Kasumi-1 (cell line): ENCODE measurements at places on chromosomes 13 and 19.

- no peak for DNase-seq
Measured at GRCh38 chr19:5053661-5054060, 84.7 kb downstream of the KDM4B start.

DNA sequence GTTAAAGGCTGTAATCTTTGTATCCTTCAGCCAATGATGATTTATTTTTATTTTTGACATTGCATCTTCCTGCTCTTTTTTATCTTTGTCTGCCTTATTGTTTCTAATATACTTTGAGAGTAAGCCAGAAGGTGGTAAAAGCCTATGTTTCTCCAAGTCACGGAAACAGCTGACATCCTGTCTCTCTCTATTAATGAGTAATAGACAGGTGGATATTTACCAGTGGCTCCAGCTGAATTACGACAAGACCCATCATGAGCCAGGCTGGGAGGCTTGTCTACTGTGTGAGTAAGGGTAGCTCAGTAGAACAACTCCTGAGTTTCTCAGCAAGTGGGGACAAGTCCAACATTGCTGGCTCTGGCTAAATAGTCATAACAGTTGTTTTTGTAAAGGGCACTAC is 166.6 kb downstream of the NDFIP2 start:
- DNase-seq = no peak

DNA sequence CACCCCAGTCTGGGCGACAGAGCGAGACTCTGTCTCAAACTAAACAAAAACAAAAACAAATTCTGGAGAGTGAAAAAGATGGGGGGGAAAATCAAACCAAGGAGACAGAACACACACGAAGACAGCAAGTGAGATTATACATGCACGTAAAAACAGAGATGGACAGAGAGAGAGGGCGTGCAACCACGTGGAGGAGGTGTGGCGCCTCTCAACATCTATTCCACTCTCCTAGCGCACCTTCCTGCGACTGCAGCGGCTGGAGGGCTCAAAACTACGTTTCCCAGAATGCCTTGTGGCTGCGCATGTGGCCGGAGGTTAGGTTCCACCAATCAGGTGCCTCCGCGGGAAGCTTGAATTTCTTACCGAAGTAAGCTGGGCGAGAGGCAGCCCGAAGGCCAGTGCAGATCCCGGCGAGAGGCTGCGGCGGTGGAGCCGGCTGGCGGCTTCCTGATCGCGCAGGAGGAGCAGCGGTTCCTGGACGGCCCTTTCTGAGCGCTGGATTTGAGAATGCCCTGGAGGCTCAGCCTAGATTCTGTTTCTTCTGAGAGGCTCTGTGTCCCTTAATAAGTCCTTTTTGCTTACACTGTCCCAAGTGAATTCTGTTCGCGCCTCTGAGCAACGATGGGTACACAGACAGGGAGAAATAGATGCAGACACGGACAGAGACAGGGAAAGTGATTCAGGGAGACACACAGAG is 13.1 kb upstream of the NANOS2 start:
- DNase-seq = peak; percentile 63

DNA sequence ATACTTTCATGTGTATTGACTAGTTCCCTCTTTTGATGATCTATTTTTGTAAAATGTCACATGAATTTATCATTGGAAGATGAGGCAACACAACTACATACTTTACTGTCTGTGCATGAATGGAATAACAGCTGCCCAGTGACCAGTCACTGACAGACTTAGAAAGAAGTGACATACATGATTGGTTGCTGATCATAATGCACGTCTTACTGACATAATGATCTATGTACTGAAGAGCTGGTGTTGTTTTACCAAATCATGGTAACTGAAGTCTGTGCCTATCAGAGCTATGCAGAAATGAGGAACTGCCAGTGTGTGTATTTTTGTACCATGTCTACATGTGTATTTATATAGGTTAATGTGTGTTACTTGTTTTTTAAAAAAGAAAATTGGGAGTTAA is 26.5 kb downstream of the GPR18 start:
- peak; percentile 62 for DNase-seq

GRCh38 chr13:100323937-100324336 is 235.0 kb downstream of the PCCA start:
- DNase-seq = no peak

- no peak for DNase-seq
Measured at GRCh38 chr13:89763005-89763404, 1584.5 kb upstream of the MIR17HG start.

DNA sequence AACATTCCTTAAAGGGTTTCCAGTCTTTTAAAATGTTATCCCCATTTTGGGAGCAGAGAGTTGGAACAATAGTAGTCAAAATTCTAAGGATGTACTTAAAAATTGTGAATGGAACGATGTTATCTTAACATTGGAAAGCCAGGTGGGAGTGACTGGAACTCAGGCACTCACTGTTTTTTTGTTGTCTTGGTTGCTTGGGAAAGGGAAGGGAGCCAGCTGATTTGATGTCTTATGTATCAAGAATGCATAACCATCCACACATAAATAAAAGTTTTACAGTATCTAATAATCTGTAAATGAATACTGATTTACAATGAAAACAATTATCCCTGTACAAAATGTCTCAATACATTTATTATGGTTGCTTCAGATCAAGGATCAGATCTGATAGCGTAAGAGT is 88.7 kb downstream of the SLC10A2 start:
- DNase-seq = no peak

DNA sequence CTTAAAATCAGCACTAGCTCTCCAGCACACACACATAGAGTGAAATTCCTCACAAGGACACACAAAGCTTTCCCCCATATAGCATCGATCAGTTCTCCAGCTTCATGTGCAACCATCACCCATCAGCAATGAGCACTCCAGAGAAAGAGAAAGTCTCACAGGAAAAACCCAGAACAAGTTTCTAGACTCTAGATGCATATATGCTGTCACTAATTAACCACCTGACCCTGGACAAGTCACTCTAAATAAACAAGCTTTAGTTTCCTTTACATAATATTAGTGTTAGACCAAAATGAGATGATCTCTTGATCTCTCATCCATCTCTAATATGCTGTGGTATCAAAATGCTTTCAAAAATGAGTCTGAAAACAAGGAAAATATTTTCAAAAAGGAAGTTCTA is 81.2 kb downstream of the TBC1D4 start:
- DNase-seq = no peak

DNA sequence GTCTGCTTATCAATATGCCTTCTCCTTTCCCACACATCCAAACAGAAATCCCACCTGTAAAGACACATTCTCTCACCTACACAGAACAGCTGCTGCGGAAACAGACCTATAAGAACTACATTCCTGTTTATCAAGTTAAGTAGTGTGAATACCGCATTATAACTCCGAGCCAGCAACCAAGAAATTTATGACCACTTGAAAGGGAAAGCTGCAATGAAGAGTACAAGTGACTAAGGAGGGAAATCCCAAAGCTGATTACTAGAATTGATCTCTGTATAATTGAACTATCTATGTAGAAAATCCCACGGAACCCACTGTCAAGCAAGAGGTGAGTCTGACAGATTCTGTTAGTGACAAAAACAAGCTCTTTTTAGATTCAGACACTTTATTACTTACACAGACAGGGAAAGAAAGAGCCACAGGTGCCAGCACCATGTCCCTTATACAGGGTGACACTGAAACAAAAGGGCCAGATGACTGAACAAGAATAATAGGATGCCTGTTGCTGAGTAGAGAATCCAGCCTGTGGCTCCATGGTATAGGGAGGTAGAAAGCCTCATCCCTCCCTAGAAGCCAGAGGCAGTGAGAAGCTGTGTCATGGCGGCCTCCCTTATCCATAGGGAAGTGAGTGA is 1.6 kb upstream of the IGFL4 start:
- DNase-seq = no peak

- DNase-seq = peak; percentile 73
Measured at GRCh38 chr13:46982856-46983582, 86.2 kb upstream of the HTR2A start.

- no peak for DNase-seq
Measured at GRCh38 chr19:33297401-33298145, 4.8 kb downstream of the CEBPA start.

DNA sequence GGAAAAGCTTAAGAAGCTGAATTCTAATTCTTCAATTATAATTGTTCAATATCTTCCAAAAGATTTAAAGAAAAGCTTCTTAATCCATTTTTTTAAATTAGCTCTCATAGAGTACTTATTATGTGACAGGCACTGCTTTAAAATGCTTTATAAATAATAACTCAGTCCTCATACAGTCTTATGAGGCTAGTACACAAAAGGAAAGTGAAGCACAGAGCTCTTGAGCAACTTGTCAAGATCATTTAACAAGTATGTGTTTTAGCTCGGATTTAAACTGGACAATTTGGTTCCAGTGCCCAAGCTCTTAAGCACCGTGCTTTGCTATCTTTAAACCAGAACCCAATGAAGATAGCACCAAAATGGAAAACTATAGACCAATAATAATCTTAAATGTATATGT is 106.1 kb downstream of the DHRS12 start:
- DNase-seq = no peak

- no peak for DNase-seq
Measured at GRCh38 chr13:40345149-40345514, 321.3 kb downstream of the FOXO1 start.

- DNase-seq = no peak
Measured at GRCh38 chr19:6723108-6723618, 2.7 kb upstream of the C3 start.

- no peak for DNase-seq
Measured at GRCh38 chr13:76503766-76504165, 382.4 kb downstream of the KCTD12 start.
